ENCODE measurements at places on chromosomes 2 and 18. TPM values are rescaled to one million over a fixed set of nuclear protein-coding genes. Genes with fewer than 3 reads are reported as not detected.

- no peaks in the 10 kb centered on the region for H3K36me3 ChIP-seq
- no peak for DNase-seq
- H3K27ac ChIP-seq: no peak overlapping the region
These were observed 96.7 kb upstream of the LMAN1 start for GRCh38 chr18:59455728-59456276.

- no peaks in the 10 kb centered on the region for H3K27me3 ChIP-seq
- no peaks in the 10 kb centered on the region for H3K36me3 ChIP-seq
- DNase-seq: no peak
- no peak overlapping the region for H3K4me3 ChIP-seq
- H3K27ac ChIP-seq: no peak overlapping the region
These were observed 216.5 kb upstream of the FN1 start for GRCh38 chr2:215652388-215652787.

GRCh38 chr2:163665051-163665450 is 70.8 kb downstream of the FIGN start:
- no peak for DNase-seq
- no peaks in the 10 kb centered on the region for H3K36me3 ChIP-seq

DNA sequence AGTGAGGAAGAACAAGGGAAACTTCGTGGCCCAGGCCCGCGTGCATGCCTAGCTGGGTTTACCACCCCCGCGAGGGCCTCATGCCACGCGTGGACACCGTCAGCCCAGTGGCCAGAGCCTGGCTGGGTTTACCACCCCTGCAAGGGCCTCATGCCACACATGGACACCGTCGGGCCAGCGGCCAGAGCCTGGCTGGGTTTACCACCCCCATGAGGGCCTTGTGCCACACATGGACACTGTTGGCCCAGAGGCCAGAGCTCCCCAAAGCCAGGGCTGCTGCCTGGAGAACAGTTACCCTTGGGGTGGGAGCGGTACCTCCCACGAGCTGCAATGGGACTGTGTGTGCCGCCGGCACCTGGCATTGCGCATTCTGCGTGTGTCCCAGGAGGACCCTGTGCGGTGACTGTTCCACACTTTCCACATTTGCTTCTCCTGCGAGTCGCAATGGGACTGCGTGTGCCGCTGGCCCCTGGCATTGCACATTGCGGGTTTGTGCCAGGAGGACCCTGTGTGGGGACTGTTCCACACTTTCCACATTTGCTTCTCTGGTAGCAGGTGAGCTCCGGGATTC is 105.6 kb upstream of the CTDP1 start:
- H3K27me3 ChIP-seq: no peaks in the 10 kb centered on the region
- H3K27ac ChIP-seq: no peak overlapping the region
- no peaks in the 10 kb centered on the region for H3K36me3 ChIP-seq
- peaks cover 57% of the 10 kb centered on the region for H3K4me1 ChIP-seq

IL37 gene
- not detected for total RNA-seq
